NT2/D1 (cell line): ENCODE measurements at places on chromosomes 11 and 22.

- no peak for DNase-seq
Observed at GRCh38 chr11:80194625-80195024, 753.8 kb upstream of the TENM4 start.

GRCh38 chr11:123103326-123103980, 41.5 kb upstream of the HSPA8 start:
- peak; percentile 32 for DNase-seq

DNA sequence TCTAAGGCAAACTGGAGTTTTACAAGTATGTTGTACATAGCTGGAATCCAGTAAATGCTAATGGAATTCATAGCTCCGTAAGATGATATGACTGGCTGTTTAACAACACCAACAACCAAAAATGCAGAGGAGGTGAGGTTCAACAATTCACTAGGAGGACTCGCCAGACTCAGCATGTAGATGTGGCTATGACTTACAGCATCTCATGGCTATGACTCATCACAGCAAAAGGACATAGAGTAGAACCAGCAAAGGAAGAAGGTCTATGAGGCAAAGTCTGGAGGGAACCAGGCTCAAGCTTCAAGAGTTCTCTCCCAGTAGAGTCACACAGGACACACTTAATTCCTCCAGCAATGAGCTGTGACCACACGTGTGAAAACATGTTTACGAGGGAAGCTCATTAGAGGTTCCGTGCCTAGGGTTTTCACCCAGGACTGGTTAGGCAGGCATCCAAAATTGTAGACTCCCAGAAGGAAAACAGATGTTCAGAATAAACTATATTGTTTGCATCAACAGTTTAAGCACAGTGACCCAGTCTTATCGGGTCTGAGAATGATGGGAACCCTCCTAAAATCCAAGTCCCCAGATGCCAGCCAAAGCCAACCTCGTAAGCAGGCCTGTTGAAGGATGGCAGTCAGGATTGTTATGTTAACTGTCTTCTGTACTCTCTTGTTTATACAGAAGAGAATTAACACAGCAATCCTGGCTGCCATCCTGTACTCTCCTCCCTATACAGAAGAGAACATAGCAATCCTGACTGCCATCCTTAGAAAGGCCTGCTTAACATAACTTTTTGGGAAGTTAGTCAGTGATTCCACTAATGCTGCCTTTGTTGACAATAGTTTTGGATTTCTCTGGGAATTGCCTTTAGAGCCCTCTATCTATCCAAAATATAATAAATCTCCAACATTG, 116.6 kb downstream of the LARGE1 start:
- DNase-seq: no peak

DNA sequence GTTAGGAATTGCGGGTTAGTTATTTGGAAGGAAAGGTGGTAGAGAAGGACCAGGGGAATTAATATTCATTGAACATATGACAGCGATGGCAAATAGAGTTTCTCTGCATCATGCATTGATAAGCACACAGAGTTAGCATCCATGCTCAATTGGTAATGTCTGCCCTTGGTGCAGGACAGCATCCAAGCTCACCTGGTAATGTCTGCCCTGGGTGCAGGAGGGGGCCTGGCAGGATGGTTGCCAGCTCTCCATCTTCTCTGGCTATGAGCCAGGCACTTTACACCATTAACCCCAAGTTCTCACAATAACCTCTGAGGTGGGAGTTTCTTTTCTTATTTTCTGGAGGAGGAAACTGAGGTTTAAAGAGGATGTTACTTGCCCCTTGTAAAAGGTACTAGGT, 50.4 kb upstream of the RBFOX2 start:
- no peak for DNase-seq

DNA sequence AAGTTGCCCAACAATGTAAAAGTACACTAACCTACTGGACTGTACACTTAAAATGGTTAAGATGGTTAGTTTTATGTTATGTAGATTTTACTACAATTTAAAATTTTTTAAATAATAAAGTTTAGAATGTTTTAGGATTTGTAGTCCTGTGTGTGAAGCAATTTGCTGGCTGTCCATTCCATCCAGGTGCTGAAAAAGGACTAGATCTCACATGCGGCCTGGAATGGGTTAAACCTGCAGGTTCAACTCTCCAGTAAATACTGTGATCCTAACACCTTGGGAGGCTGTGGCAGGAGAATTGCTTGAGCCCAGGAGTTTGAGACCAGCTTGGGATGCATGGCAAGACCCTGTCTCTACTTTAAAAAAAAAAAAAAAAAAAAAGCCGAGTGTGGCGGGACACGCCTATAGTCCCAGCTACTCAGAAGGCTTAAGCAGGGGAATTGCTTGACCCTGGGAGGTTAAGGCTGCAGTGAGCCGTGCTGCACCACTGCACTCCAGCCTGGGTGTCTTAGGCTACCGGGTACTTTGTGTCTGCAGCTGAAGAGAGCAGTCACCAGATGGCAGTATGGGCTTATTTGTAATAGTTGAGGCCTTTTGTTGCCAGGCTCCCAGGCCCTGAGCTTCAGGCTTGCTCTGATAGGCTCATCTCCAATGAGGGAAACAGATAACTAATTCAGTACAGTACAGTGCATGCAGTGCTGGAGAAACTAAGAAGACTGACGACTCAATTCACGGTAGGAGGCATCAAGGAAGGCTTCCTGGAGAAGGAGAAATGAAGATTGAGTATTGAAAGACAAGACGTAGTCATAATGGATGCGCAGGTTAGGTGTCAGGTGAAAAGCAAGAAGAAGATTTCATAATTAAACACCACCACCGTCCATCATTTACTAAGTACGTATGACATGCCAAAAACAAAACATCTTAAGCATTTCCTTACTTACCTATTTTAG, 64.7 kb upstream of the ASPHD2 start:
- peak; percentile 86 for DNase-seq

DNA sequence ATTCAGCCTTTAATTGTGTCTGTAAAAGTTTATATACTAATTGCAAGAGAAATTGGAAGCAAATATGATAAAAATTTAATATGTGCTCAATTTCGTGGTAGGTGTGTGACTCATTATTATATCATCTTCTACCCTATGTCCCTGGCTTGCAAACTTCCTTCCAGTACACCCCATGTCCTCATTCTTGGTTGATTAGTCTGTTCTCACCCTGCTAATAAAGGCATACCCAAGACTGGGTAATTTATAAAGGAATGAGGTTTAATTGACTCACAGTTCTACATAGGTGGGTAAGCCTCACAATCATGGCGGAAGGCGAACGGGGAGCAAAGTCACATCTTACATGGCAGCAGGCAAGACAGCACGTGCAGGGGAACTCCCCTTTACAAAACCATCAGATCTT, 11.9 kb downstream of the MRGPRX3 start:
- DNase-seq: no peak

DNA sequence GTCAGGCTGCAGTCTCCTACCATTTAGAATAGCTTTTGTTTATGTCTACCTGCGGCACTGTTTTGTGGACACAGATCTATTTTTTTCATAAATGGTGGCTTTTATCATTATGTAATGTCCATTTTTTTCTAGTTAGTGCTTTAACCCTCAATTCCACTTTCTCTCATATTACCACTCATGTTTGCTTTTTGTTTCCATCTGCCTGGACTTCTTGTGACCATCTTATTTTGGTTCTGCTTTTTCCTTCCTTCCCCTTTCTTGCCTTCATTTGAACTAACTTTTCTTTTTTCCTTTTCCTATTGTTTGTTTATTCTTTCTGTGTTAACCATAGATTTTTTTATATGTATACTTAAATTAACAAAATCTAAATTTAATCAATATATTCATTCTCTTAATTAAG, 98.5 kb upstream of the SLC22A12 start:
- no peak for DNase-seq

- no peak for DNase-seq
Observed at GRCh38 chr11:59756845-59757244, 1.7 kb downstream of the STX3 start.

DNA sequence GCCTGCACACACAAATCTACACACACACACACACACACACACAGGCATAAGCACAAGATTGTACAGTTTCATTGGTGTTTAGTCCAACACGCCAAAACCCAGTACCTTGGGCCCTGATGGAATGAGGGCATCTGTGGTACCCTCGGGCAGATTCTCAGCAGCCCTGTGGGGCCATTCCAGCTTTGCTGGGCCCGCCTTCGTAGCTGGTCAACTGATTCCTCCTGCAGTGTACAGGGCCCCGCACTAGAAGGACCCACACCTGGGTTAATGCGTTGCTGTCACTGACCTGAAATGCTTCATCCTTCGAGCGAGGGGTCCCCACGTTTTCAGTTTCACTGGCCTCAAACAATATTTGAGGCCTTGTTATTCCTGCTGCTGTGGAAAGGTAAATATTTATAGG, 731.2 kb downstream of the BRD1 start:
- no peak for DNase-seq

DNA sequence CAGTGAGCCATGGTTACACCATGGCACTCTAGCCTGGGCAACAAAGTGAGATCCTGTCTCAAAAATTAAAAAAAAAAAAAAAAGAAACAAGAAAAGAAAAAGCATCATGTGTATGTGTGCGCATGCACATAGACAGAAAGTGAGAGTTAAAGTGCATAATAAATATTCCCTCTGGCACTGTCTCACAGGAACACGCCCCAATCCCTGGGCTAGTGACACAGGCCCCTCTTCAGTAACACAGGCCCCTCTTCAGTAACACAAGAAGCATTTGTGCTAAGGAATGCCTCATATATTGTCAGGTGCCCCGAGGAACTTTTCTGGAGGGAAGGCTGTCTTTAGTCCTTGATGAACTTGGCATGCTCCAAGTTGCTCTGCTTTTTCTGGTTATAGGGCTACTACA, 57.5 kb downstream of the RPL27A start:
- DNase-seq: no peak

GRCh38 chr11:117430293-117430955, 102.8 kb downstream of the CEP164 start:
- no peak for DNase-seq

GRCh38 chr22:21455334-21456089, 11.7 kb upstream of the TMEM191C start:
- DNase-seq: no peak

GRCh38 chr11:120316880-120317688, 8.0 kb upstream of the TLCD5 start:
- DNase-seq: no peak

DNA sequence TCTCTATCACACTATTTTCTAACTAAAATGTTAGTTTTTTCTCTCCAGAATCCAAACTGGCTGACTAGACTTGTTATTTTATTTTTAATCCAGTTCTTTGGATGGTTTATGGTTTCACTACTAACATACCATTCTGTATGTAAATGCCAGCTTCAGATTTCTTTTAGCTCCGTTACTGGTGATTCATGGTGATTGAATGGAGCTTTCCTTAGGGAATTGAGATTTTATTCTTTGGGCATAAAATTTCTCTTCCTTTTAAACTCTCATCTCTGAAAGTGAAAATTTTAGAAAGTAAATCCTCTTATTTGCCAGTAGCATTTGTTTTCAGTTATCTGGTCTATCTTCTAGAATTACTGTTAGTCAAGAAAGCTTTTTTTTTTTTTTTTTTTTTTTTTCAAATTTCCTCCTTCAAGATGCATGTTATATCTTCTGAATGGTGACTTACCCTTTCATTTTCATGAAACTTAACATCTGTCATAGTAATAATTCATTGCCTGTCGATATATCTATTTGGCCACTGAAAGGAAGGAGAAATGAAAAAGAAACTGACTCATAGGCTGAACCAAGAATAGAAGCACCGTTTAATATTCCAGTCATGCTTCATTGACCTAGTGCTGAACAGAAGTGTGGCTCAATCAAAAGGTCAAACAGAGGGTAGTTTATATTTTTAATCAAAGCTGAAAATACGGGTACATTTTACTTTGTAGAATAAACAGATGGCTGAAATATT, 6.4 kb downstream of the ENDOD1 start:
- no peak for DNase-seq

DNA sequence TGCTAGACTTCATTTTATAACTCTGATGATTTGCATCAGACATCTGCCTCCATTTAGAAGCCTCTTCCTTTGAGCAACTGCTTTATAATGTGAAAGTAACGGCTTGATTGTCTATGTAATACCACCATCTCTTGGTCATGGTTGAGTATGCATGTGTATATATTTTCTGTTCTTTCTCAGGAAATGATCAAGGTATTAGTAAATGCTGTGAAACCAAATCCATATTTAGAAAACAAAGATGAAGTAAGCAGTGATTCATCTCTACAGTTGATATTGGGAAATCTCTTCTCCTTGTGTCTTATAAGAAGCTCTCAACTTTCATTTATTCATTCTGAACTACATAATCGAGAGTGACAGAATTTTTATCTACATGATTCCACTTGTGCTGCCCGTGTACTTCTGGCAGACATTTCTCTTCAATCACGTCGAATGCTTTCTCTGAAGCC, 104.6 kb upstream of the ANO3 start:
- DNase-seq: peak; percentile 3

- no peak for DNase-seq
Observed at GRCh38 chr22:37657590-37658132, 862 bp upstream of the PDXP start.

DNA sequence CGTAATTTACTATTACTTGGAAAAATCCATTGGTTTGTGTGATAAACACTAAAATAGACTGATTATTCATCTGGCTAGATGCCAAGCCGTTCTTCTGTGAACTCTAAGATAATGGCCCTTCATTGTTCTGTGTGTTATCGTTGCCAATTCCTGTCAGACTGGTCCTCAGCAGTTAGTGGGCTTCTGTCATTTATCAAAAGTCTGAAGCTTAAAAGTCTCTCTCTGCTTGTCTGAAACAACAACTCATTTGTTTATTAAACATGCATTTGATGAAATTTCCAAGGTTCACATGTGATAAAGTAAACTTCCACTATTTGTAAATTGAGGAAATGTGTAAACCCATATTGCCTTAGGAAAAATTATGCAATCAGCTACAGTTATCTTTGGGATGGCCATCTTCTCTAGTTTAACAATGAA, 21.1 kb upstream of the RDX start:
- DNase-seq: no peak

DNA sequence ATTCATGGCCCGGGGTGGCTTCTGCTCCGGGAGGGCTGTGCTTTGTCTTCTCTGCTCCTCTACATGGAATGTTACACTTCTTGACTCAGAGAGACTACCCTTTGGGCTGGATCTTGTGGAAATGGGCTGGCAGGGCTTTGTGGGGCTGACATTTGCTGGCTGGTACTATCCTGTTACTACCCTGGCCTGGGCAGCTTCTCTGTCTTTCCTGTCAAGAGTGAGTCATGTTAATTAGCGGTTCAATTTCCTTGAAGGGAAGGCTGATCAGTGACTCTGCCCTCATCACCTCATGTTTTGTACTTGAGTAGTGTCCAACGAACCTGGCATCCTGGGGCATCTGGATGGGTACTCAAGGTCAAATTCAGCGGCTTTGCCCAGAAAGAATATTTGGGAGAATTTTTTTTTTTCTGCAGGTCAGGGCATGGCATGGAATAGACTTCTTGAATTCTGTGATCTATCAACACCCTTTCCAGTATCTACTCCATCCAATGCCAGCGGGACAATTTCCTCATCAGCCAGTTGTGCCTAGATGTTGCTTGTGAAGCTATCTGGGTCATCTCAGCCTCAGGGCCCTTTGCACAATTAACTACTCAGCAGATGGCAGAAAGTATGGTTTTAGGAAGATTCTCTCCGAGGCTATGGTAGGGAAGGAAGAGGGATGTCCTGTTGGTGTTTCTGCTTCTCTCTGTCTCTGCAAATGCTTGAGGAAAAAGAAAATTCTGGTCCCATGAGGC, 140.5 kb upstream of the PLET1 start:
- DNase-seq: no peak

- no peak for DNase-seq
Observed at GRCh38 chr11:33907421-33907820, 15.5 kb upstream of the LMO2 start.
